ENCODE measurements at places on chromosomes 1 and 21.

GRCh38 chr21:32279377-32279680 is 480 bp upstream of the MIS18A start:
- no peak for DNase-seq

DNA sequence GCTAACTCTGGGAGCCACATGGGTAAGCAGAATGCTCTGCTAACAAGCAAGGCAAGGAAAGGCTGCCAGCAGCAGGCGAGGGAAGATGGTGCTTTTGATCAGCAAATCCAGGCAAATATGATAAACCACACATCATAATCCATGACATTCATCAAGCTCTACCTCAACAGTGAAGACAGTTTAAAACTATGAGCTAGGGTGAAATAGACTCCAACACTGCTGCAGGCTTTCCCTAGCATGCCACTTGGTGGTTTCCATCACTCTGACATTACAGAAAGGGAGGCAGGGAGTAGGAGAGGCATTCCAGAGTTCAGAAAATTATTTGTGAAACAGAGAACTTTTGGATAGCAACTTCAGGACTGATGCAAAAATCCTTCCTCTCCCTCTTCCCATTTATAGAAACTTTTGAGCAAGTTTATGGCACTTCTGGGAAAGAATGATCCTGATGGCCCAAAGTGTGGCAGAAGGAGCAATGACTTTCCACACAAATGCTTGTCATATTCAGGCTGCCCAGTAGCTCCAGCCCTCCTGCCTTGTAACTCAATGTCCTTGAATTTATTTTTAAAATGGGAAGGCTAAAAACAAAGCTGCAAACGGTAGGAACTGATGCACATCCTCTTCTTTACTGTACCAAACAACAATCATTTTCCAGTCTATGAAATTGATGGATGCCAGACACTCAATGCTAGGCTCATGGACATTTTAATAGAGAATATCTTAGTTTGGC is 70.8 kb downstream of the SMYD2 start:
- no peak for DNase-seq

DNA sequence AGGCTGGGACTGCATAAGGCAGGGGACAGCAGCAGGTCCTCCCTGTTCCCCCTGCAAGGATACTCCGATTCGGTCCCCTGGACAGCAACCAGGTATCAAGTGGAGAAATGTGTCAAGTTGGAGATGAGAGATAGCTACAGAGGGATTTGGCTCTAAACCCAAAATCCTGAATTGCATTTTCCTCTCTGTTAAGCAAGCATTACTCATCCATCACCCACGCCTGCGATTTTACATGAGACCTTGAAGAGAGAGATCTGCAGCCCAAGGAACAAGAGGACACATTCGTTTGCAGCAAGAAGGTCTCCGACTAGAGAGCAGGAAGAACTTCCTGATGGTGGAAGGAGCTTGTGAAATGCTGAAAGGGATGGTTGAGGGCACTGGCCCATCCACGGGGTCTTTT is 21.9 kb downstream of the SYT2 start:
- no peak for DNase-seq

- no peak for DNase-seq
Observed at GRCh38 chr1:240575981-240576662, 35.8 kb downstream of the GREM2 start.

DNA sequence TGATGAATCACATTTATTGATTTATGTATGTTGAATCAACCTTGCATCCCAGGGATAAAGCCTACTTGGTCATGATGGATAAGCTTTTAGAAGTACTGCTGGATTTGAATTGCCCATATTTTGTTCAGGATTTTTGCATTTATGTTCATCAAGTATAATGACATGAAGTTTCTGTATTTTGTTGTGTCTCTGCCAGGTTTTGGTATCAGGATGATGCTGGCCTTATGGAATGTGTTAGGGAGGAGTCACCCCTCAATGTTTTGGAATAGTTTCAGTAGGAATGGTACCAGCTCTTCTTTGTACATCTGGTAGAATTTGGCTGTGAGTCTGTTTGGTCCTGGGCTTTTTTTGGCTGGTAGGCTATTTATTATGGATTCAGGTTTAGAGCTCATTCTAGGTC is 1643.1 kb upstream of the B3GALT2 start:
- peak; percentile 67 for DNase-seq
